ENCODE measurements at places on chromosomes 1 and 21.

- DNase-seq: no peak
Observed at GRCh38 chr21:45187646-45188045, 100.0 kb downstream of the POFUT2 start.

- DNase-seq: no peak
Observed at GRCh38 chr1:24205345-24206082, 18.4 kb upstream of the IFNLR1 start.

DNA sequence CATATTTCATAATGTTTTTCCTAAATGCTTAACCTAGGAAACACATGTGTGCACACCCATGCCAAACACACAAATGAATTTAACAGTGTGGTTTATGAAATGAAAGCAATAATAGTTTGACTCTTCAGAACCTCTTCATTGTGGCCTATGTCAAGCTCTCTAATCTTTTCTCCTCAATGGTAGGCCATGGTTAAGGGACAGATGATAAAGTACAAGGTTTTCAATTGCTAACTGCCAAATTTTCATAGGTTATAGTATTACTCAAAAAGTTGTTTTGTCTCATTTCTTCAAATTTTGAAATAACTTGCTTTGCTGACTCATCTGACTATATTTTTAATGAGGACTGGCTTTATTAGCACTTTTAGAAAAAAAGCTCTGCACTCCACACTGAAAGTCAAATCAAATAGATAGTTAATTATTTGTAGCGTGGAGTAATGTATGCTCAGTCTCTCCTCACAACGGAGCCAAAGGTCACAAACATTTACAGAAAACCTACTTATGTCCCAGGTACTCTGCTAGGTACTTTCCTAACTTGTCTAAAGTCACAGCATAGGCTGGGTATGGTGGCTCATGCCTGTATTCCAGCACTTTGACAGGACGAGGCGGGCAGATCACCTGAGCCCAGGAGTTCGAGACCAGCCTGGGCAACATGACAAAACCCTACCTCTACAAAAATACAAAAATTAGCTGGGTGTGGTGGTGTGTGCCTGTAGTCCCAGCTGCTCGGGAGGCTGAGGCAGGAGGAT lies 3.0 kb upstream of the ADCY10 start:
- no peak for DNase-seq

DNA sequence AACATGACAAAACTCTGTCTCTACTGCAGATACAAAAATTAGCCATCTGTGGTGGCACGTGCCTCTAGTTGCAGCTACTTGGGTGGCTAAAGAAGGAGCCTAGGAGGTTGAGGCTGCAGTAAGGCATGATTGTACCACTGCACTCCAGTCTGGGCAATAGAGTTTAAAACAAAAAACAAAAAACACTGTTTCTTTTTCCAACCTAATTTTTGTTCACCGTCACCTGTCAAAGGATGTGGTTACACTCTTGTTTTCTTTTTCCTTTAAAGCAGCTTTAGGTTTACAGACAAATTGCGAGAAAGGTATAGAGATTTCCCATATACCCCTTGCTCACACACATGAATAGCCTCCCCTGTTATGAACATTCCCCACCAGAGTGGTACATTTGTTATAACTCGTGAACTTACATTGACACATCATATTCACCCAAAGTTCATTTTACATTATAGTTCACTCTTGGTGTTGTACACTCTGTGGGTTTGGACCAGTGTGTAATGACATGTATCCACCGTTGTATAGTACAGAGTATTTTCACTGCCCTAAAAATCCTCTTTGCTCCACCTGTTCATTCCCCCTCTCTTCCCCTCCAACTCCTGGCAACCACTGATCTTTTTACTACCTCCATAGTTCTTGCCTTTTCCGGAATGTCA lies 26.2 kb downstream of the SMG7 start:
- no peak for DNase-seq

- DNase-seq: no peak
Observed at GRCh38 chr21:44616591-44616926, 4.7 kb downstream of the KRTAP10-8 start.

GRCh38 chr1:45322486-45323040 lies 4.1 kb upstream of the HPDL start:
- DNase-seq: no peak

- no peak for DNase-seq
Observed at GRCh38 chr21:20729376-20729775, 268.8 kb upstream of the NCAM2 start.

- no peak for DNase-seq
Observed at GRCh38 chr1:34926894-34927293, 2.6 kb downstream of the DLGAP3 start.

DNA sequence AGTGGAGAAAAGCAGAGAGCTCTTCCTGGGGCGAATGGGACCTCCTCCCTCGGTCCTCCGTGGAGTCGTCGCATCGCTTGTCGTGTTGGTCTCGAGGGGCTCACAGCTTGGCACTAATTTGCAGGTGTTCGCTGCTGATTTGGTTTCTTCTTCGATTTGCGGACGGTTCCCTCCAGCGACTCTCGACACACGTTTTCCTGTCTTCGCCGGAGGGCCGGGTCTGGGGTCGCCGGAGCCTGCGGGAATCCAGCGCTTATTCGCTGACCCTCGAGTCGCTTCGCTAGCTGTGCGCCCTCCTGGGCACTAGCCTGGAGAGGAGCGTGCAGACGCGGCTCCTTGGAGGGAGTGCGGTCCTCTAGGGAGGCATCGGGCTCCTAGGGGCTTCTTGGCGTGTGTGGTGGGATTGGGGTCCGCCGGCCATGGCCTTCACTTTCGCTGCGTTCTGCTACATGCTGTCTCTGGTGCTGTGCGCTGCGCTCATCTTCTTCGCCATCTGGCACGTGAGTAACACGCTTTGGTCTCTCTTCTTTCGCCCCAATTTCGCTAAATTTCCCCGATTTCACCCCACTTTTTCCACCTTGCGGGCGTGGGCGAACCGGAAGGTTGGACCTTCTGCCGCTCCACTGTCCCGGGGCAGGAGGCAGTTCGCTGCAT lies 766 bp downstream of the CNIH3 start:
- no peak for DNase-seq

- DNase-seq: peak; percentile 66
Observed at GRCh38 chr1:211352985-211353515, 26.4 kb downstream of the TRAF5 start.

DNA sequence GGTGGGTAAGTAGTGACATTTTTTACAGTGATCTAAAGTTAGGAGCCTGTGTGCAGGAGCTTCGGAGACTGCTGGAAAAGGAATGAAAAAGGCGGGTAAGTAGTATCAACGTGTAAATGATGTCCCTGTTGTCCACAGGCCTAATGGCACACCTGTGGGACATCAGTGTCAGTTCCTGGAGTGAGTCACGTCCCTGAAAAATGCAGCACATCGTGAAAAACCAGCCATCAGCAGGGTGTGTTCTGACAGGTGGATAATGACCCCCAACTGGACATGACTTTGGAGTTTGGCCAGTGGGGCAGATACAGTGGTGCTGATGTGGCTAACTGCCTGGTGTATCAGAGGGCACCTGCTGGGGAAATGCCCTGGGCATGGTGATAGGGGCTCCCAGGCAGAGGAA lies 12.0 kb upstream of the PRDM15 start:
- DNase-seq: no peak

DNA sequence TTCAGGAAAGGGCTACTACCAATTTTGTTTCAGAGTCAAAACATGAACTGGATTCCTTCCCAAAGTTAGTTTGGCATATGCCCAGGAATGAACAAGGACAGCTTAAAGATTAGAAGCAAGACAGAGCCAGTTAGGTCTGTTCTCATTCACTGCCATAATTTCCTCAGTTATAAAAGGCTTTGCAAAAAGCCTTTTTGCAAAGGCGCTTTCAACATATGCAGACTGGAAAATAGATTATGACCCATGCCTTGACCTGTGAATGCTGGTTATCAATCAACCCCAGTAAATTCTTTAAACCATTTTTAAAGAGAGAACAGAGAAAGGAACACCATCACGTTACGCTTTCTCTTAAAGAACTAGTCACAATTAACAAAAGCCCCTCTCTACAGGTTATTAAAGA lies 1.7 kb upstream of the FRRS1 start:
- no peak for DNase-seq

DNA sequence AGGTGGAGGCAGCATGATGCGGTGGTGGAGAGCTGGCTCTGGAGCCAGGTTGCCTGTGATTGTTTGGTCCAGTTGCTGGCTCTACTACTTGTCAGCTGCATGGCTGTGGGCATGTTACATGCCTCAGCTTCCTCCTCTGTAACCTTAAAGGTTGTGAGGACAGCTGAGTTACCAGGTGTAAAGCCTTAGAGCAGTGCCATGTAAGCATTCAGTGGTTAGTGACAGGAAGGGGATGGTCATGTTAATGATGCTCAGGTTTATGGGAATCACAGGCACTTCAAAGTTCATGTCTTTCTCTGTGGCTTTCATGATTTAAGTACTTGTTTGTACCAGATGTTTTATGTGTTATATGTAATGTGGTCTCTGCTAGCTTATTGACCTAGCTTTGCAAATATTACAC lies 32.6 kb downstream of the PTGFRN start:
- DNase-seq: no peak

DNA sequence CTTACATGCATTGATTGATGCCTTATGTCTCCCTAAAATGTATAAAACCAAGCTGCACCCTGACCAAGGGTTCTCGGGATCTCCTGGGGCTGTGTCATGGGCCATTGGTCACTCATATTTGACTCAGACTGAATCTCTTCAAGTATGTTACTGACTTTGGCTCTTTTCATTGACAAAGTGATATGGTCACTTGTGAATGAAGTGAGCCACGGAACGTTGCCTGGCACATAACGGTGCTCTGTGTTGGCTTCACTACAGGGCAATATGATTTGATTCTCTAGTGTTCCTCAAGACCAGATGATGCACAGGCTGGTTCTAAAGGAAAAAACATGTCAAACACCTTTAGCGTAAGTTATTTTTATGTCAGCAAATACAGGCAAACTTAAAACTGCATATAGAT lies 11.4 kb upstream of the IL10RB start:
- no peak for DNase-seq

DNA sequence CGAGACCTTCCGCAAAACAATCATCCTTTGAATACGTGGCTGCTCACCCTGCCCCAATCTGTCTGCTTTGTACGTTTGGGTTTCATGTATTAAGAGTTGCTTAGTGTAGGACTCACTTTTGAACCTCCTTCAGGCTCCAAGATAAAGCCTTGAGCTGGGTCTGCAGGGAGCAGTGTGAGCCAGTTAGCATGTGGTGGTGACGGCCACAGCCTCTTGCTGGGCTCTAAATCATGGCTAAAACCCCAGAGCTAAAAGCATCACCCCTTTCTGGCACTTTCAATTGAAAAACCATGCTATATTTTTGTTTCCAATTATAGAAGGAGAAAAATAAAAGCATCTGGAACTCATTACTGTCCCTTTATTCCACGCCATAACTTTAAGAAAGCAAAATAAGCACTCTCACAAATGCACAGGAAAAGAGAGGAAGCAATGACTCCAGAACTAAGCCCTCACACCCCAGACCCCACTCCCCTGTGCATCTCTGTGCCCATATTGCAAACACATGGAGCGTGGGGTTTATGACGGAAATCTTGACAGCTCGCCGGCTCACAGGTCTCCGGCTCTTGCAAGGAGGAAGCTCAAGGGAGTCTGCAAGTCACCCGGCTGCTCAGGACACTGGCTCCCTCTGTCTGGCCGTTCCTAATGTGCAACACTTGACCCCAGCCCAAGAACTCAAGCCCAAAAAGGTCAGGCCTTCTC lies 135.5 kb downstream of the MIS18A start:
- DNase-seq: no peak

DNA sequence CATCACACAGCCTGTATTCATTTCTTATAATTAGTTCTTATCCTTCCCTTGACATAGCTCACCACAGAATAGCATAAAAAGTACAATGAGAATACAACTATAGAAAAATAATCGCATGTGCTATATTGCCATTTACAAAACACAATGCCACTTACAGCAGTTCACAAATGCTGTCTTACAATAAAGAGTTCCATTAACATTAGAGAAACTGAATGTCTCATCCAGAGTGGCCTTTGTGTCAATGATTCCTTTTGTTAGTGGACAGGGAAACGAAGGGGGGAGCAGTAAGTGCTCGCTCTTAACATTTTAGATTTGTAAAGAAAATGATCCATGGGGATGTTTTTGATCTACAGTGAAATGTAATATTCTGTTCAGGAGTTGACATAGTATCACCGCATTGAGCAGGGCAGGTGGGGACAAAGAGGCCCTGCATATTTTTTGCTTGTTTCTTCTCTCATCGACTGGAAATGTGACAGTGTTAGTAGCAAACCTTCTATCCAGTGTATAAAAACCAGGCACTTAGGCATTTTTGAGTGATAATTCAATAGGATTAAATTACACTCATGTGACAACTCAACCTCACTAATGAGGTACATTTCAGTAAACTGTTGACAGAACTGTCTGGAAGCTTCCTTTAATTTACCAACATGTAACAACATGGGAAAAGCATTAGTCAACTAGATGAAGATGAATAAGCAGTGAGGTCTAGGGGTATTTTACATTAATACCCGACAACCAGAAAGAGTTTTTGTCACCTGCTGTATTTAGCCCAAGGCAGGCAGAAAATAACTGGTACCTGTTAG lies 35.6 kb upstream of the RRP15 start:
- no peak for DNase-seq

- DNase-seq: no peak
Observed at GRCh38 chr1:202708456-202709275, 1.6 kb downstream of the SYT2 start.

DNA sequence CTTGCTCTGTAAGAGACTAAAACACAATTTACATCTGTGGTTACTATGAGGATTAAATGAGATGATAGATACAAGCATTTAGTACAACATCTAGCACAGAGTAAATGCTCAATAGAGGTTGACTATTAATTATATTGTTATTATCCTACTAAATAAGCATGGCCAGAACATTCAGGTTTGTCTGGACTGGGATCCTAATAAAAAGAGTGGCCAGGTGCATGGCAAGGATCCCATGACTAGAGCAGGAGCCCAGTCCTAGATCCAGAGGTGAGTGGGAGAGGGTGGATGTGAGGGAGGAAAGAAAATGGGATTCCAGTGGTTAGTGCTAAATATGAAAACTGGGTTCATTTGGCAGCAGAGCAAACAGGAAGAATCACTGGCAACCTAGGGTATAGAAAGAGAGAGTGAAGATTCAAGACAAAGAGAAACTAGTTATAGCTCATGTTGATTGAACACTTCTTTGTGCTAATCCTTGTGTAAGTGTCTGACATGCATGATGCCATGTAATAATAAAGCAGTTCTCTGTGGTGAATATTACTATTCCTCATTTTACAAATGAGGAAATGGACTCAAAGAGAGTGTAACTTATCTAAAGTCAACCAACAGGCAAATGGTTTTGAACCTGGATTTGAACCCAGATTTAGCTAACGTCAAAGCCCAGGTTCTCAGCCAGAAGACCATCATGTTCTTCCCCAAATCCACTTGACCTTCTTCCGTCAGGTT lies 71.1 kb upstream of the FGGY start:
- DNase-seq: no peak

- no peak for DNase-seq
Observed at GRCh38 chr21:32603131-32603530, 9.0 kb downstream of the CFAP298 start.

- DNase-seq: no peak
Observed at GRCh38 chr1:114338191-114338890, 172.7 kb downstream of the TRIM33 start.

DNA sequence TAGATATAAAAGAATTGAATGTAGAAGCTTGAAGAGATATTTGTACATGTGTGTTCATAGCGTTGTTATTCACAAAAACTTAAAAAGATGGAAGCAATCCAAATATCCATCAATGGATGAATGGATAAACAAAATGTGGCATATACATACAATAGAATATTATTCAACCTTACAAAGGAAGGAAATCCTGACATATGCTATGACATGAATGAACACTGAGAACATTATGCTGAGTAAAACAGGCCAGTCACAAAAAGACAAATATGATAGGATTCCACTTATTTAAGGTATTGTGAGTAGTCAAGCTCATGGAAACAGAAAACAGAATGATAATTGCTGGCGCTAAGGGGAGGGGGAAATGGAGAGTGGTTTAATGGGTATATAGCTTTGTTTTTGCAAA lies 47.0 kb upstream of the DYRK1A start:
- no peak for DNase-seq
